Stimulated activated CD4-positive, alpha-beta T cell treated with anti-CD3 and anti-CD28 coated beads, Interleukin-1b, Interleukin-23, amount 100 ng/mL, for 48 hours (primary cell): ENCODE measurements at places on chromosomes 2 and 18.

GRCh38 chr2:122851161-122851560 lies 1095.7 kb downstream of the TSN start:
- DNase-seq, result no peak

DNA sequence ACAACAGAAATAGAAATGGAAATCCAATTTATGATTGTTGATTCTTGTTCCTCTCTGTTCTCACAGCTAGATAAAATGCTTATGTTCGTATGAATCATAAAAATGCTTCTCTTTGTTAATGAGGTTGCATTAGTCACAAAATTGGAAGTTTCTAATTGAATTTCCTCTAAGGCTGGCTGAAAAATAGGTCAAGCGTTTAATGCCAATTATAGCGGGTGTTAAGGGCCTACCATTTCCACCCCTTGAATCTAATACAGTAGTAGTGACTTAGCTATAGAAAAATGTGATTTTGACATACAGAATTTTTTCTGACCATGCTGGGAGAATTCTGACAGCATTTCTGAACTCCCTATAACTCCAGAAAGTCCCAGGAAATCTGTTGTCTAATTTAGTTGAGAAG lies 107.1 kb downstream of the TTN start:
- DNase-seq, result no peak

DNA sequence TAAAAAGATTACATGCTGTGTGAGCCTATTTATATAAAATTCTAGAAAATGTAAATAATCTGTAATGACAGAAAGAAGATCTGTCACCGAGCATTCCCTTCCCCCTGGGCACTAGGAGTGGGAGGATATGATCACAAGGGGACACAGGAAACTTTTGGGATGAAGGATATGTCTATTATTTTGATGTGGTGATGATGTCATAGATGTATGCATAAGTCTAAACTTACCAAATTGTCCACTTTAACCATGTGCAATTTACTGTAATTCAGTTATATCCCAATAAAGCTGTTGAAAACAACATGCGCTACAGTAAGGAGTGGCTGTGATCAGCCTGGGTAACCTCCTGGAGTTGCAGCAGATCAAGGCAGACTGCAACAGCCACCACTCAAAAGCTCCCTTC lies 148.9 kb downstream of the ZBTB7C start:
- DNase-seq, result no peak

DNA sequence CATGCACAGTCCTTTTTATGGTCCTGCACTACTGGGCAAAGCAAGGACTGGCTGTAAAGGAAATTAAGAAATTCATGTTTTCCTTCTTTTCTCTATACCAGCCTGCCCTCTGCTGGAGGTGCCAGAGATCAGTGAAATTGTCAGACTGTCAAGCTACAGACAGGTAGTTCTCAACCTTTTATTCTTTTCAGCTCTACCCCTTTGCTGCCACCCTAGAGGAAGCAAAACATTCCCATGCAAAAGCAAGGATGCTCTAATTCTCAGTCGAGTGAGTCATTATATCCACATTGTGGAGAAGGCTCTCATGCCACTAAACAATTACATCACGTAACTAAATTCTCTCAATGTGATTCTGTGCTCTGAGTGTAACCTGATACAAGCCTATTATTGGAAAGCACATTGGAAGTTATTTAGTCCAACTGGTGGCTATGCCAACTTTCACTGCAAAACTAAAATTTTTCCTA lies 25.0 kb upstream of the RAPGEF4 start:
- peak; percentile 13 for DNase-seq

DNA sequence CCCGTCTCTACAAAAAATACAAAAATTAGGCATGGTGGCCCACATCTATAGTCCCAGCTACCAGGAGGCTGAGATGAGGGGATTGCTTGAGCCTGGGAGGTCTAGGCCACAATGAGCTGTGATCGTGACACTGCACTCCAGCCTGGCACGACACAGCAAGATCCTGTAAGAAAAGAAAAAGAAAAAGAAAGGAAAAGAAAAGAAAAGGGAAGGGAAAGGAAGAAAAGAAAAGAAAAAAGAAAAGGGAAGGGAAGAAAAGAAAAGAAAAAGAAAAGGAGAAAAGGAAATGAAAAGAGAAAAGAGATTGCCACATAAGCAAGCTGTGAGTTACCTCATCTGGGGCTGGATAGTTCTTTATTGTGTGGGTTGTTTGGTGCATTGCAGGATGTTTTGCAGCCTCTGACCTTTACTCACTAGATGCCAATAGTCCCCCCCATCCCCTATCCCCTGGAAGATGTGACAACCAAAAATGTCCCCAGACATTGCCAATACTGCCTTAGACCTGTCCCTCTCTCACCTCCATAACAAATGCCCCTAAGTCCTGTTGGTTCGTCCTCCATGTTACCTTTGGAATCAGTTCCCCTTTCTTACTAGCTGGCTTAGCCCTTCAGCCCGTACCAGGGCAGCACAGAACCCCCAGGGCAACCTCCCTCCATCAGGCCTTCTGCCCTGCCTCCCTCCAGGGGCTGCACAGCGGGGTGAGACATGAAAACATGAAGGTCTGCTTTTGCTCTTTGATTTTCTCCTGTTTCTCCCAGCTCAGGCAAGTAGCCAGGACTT lies 8.9 kb downstream of the ASPRV1 start:
- no peak for DNase-seq

DNA sequence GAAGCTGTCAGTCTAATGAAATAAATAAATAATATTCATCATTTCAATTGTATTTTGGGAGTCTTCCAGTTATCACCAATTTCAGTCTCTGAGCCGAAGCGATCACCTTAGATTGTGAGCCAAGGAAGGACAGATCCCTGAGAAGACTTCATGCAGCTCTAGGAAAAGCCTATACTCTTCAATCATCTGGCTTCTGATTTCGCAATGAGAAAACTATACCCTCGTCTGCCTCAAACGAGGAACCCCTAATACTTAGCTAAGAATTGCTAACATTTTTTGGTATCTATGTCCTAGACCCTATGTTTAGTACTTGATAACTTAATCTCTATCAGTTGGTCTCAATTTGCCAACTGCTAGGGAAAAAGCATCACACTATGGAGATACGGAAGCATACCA lies 4.5 kb upstream of the TTC27 start:
- no peak for DNase-seq

DNA sequence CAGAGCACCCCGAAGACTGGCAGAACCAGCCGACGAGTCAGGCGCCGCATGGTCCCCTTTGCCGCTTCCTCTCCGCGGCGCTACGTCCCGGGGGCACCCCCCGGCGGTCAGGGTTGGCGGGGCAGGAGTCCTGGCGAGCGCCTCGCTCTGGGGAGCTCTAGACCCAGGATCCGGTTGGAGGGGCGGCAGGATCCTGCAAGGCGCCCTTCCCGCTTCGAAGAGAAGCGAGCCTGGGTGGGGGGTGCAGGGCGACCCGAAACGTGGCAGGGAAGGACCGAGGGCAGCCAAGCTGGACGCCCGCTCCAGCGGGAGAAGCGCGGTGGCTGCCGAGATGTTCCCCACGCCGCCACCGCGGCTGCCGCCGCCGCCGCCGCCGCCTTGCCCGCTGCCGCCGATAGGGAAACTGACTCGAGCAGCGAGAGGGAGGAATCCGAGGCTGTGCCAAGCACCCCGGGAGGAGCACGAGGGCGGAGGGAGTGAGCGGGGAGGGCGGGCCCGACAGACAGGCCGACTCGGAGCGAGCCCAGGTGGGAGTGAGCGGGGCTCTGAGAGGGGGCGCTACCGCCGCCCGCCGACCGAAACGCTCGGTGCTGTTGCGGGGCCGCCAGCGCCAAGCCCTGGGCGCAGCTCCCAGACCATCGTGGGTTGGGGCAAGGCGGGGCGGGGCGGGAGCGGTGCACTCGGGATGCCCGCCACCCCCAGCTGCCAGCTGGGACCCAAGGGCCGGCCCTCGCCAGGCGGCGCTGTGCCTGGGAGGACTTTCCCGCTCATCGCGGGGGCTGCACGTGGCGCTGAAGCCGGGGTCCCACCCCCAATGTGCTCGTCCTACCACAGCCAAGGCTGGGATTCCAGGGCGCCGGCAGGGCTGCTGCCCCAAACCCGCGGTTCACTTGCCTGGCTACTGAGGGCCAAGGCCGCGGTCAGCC lies at the start of gene GALNT14:
Gene GALNT14 (minus strand): TSS at position 404 of the 926 bp plus-strand sequence. CDS start 354 bp downstream, at position 50.
- DNase-seq, result peak; percentile 48
